ENCODE measurements at places on chromosomes 12 and 14.

DNA sequence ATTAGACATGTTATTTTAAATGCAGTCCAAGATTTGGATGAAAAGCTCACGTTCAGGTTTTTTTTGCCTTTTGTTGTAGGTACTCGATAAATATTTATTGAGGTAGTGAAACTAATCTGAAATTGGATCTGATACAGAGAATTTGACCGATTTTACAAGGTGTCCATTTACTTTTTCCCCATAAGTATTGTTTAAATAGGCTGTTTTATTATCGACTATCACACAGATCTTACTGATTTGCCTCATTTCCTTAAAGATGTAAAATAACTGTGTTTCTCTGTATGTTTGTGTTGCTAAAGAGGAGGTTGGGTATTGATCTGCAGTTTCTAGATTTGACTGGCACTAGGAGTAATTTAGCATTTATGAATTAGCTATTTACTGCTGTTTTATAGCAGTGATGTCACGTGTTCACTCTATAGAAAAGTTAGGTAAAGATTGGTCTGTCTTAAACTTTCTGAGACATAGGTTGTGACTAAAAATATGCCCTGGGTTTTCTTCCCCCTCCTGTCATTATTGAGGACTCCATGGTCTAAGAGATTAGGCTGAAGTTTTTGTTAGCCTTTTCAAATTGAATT is 3.5 kb downstream of the RAP1B start:
- no peak for DNase-seq

DNA sequence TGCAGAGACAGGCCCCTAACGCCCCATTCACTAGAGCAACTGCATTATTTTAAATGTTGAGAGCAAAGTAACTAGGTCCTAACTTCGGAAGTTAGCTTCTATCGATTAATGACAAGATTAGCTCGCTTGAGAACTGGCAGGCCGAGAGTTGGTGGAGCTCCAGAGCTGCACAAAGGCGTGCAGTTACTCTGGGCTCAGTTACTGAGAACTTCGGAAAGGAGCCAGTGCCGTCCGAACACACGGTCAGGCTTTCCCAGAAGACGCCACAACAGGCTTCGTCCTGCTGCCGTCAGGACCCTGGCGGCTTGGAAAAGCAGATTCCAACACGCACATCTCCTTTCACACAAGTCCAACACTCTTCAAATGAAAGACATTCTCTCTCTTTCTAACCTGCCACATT is 45.4 kb upstream of the TESC start:
- DNase-seq, result peak; percentile 76

- no peak for DNase-seq
Observed at GRCh38 chr14:30375296-30375892, 183.6 kb upstream of the G2E3 start.

- DNase-seq, result no peak
Observed at GRCh38 chr14:74824997-74825396, 50.9 kb downstream of the PROX2 start.

DNA sequence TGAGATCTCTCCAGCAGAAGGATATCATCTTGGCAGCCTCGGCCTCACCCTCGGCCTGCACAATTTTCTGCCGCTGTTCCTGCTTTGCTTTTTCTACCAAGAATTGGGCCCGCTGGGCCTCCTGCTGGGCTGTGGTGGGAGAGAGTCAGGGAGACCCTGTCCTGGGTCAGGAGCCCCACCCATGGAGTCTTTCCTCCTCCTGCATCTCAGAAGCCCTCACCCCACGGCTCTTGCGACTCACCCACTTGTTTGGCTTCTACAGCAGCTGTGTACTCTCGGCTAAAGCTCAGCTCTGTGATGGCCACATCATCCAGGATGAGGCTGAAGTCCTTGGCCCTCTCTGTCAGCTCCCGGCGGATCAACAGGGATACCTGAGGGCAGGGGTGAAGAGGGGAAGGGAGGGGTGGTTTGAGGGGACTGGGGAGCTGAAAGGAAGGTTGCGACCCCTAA is 2.8 kb downstream of the PHB2 start:
- DNase-seq, result no peak

GRCh38 chr12:97960741-97961608 is 498.4 kb downstream of the RMST start:
- DNase-seq, result no peak

- DNase-seq, result no peak
Observed at GRCh38 chr12:9794484-9795093, 32.7 kb upstream of the KLRF1 start.

DNA sequence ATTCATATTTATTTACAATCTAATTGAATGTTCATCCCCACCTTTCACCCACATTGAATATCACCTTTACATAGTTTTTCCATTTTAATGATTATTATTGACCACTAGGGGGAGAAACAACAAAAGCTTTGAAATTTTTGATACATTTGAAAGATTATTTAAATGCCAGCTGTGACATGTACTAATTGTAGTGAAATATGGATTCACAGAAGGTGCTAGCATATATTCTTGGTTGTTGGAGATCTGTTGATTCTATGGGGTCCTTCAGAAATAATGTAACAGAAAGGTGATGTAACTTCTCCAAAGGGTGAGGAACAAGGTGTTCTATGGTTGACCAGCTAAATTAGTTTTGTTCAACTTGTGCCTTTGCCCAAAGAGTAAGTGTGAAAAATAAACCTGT is 22.4 kb upstream of the GPR33 start:
- no peak for DNase-seq

DNA sequence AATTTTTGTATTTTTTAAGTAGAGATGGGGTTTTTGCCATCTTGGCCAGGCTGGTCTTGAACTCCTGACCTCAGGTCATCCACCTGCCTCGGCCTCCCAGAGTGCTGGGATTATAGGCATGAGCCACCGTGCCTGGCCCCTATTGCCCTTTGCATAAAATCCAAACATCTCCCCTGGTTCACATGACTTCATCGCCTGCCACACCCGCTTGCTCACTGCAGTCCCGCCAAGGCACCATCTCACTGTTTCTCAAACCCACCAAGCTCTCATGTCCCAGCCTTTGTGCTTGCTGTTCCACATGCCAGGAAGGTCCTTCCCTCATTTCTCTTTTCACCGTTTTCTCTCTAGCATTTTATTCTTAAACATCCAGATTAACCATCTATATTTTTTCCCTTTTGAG is 9.7 kb downstream of the RHOF start:
- no peak for DNase-seq

GRCh38 chr12:120596901-120597300 is 15.7 kb upstream of the POP5 start:
- DNase-seq, result no peak

DNA sequence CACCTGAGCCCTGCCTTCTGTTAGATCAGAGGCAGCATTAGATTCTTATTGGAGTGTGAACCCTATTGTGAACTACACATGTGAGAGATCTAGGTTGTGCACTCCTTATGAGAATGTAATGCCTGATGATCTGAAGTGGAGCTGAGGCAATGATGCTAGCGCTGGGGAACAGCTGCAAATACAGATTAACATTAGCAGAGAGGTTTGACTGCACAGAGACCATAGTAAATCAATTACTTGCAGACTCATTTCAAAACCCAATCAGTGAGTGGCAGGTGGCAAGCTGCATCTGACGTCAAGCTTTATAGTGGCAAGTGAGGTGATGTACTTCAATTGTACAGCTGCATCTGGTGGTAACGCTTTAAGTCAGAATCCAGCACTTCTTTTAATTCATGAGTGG is 141.6 kb downstream of the GPHN start:
- no peak for DNase-seq
